A172 (cell line): ENCODE measurements at places on chromosomes 11 and 22. TPM values are rescaled to one million over a fixed set of nuclear protein-coding genes. Genes with fewer than 3 reads are reported as not detected.

GRCh38 chr11:12263141-12263693 is 114.2 kb upstream of the PARVA start:
- no peak for DNase-seq

- no peak for DNase-seq
These were observed 31.4 kb downstream of the LRP5 start for GRCh38 chr11:68343761-68344256.

DNA sequence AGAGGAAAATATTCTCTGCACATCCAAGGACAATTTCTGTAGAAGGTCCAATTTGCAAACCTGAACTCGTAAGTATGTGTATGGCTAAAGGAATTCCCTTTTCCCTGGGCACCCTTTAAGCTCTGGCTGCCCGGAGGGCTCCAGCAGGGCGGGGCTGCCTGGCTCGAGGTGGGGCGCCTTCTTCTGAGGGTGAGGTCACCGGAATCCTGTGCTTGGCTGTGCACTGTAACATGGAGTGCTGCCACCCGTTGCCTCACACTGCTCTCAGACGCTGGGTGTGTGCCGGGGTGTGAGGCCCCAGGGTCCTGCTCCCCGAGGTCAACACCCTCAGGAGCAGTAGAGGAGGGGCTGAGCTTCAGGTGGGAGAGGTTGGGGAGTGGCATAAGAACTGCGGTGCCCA is 61.5 kb downstream of the SYN3 start:
- peak; percentile 47 for DNase-seq

DNA sequence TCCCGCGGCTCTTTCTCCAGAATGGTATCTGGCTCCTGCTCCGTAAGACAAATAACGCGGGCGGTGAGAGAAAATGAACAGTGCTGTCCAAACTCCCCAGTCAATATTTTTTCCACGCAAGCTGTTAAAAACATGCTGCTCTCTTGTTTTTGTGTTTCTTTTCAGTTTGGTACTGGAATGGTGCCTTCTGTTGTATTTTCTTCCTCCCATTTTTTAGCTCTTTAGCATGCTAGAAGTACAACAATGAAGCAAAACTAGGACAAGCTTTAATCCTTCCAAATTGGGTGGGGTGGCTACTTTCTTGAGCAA is 599 bp upstream of the PPP2R1B start:
- DNase-seq, result no peak

GRCh38 chr11:118791961-118792569 is 1.1 kb upstream of the DDX6 start:
- no peak for DNase-seq

DNA sequence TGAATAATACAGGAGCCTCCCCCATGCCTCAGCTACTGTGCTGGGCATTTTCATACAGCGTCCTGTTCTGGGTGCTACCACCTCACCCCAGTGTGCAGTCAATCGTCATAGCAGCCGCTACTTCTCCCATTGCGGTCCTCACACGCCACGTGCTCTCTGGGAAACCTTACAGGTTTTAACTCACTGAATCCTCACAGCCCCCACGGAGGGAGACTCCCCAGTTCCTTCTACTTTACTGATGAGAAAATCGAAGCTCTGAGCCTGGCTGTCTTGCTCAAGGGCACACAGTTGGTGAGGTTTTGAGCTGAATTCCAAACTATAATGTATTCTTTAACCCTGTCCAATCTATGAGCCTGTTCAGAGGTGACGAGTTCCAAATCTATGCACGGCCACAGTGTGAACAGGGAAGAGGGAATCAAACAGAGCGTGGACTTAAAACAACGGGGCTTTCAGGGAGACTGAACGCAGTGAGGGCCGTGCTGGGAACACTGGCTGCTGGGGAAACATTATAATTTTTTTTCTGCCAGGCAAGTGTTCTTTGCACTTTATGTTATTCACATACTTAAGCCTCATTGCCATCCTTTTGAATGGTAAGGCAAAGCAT is 421.5 kb downstream of the BRD1 start:
- DNase-seq, result no peak

- no peak for DNase-seq
These were observed 238.0 kb upstream of the PLET1 start for GRCh38 chr11:112498701-112499100.

GRCh38 chr22:21603973-21604372 is 25.8 kb downstream of the YDJC start:
- DNase-seq, result no peak

DNA sequence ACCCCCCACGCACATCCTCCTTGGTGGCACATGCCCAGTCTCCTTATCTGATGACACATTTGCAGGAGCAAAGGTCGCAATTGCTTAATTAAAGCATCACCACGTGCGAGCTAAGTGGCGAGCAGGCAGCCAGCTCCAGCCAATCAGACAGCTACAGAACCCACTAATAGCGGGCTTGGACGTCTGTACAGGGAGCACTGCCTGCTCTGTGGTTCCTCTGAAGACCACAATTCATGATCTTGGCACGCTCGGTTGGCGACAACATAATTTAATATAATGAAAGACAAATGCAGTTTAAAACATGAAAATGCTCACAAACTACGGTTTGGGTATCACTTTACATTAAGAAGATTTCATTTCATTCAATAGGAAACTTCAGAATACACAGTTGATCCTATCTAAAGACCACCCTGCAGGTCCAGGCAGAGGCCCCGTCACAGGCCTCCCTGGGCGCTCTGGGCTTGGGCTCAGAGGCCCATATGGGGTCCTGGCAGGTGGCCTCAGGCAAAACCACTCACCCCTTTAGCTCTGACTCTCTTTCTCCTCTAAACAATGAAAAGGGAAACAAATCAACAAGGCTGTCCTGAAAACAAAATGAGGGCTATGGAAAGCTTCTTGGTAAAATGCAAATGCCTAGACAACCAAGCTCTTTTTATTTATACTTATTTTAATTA is 10.4 kb downstream of the PACSIN2 start:
- DNase-seq, result peak; percentile 41

DNA sequence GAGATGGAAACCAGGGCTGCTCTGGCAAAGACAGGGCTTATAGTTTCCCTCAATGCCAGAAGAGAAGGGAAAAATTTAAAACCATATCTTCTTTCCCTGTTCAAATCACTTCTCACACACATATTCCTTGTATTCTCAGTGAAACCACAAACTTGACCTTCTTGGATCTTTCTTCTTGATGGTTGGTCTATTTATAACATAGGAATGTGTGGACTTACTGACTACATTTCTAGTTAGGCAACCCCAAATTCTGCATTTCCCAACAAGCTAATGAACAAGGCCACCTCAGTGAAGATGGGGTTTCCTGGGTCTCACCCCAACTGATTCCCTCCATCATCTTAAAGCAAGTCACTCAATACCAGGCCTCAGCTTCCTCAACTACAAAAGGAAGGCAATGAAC is 3.8 kb upstream of the QSER1 start:
- no peak for DNase-seq

The JAM3 gene
- total RNA-seq, result 43.0 and 47.2 TPM in 2 replicates
